ENCODE measurements at places on chromosomes 4 and X.

DNA sequence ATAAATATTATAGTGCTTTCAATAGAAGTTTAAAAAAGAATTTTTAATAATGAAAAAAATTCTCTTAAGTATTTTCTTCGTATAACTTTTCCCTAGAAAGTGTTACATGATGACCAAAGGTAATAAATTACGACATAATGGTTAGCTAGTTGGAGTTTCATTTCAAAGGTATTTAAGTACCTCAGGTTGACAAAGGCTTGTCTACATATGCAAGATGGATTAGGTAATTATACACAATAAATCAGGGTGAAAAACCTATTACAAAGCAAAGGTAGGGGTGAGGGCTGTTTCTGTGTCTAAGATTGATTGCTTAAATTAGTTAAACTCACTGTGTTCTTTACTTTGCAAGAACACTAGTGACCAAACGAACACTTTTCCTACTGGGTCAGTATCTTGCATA is 508.5 kb upstream of the FAT1 start:
- no peak for DNase-seq

- no peak for DNase-seq
Measured at GRCh38 chr4:99356992-99357391, 4.4 kb upstream of the ADH1C start.

DNA sequence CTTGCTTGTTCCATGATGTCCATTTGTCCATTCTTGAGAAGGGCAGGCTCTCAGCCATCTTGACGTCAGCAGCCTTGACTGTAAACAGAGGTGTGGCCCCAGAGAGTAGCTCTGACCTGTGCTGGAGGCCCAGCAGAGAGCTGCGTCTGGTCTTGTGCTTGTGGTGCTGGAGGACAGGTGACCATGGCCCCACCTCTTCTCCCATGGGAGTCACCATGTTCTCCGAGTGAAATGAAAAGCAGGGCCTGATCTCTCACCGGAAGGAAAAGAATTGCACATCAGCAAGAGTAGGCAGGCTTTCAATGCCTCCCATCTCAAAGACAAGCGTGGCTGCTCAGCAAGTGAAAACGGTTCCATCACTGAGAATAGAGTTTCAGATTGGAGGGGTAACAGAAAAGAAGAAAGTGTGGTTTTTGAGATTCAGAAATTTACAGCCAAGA is 11.5 kb downstream of the PARM1 start:
- DNase-seq = no peak

- no peak for DNase-seq
Measured at GRCh38 chrX:147832707-147833348, 78.9 kb upstream of the FMR1 start.

GRCh38 chr4:53937327-53937726 is 127.1 kb downstream of the CHIC2 start:
- no peak for DNase-seq

GRCh38 chrX:121322159-121322558 is 274.7 kb downstream of the GLUD2 start:
- no peak for DNase-seq

GRCh38 chr4:159278399-159278798 is 175.5 kb downstream of the RAPGEF2 start:
- DNase-seq = no peak
